ENCODE measurements at places on chromosomes 3 and 15.

DNA sequence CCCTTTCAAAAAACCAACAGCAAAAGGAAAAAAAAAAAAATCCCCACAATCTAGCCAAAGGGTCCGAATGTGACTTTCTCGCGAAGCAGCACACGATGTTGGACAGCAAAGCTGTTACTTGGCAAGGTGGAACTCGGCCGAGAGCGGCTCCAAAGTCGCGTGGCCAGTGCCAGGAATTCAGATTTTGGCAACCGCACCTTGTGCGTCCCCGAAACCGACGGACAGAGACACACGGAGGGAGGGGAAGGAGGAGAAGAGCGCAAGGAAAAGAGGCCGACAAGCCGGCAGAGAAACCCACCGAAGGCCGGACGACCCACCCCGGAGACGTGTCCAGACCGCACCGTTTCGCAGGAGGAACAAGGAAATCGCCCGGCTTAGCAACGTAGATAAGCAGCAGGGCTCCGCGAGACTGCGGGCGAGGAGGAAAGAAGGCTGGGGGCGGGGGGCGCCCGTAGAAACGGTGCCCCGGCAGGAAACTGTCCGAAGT, 517.3 kb downstream of the MECOM start:
- DNase-seq, result no peak

- DNase-seq, result no peak
These were observed 9.2 kb downstream of the RAB8B start for GRCh38 chr15:63198371-63199250.

GRCh38 chr3:99666201-99666600, 27.8 kb downstream of the COL8A1 start:
- no peak for DNase-seq

- DNase-seq, result no peak
These were observed 2.1 kb downstream of the ABHD10 start for GRCh38 chr3:111980716-111981456.

DNA sequence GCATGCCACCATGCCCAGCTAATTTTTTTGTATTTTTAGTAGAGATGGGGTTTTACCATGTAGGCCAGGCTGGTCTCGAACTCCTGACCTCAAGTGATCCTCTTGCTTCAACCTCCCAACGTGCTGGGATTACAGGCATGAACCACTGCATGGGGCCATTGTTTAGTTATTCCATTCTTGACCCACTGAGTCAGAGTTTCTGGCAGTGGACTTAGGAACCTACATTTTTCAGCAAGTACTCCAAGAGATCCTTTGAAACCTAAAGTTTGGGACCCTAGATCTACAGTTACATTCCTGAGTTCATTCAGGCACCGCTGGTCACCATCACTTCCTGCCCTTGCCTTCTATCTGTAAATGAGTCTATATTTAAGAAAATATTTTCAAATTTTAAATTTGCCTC, 1.4 kb upstream of the TNFSF10 start:
- DNase-seq, result no peak

- DNase-seq, result no peak
These were observed 199.4 kb downstream of the CLSTN2 start for GRCh38 chr3:140134231-140134965.

- DNase-seq, result no peak
These were observed 60.3 kb upstream of the UBE2Q2 start for GRCh38 chr15:75782926-75783325.

DNA sequence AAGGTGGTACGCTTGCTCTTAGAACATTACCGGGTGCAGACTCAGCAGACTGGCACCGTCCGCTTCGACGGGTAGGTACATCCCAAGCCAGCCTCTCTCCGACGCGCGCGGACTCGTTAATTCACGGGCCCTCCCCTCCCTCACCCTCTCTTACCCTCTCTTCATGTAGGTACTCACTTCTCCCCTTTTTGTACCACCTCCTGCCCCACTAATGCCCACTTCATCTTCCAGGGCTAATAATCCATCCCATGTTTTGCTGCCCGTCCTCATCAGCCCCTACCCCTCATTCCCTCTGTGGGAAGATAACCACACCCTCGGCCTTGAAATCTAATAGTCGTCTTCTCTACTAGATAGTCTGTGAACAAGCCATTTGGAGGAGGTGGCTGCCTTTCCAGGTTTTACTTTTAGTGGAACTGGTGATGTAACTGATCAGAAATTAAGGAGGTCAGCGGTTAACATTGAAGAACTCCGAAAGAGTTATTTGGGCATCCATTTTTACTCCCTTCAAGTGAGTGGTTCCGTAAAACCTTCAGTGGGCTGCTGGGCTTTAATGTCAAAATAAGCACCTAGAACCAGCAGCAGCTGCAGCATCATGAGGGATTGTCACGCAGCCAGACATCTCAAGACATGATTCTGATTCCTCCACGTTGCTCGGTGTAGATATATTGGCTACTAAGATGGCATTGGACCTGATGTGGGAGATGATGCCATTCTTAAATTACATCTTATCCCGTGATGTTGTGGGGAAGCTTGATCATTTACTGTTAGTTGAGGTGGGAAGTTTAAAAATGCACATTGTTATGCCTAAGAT, 1.3 kb downstream of the FEM1B start:
- DNase-seq, result no peak

DNA sequence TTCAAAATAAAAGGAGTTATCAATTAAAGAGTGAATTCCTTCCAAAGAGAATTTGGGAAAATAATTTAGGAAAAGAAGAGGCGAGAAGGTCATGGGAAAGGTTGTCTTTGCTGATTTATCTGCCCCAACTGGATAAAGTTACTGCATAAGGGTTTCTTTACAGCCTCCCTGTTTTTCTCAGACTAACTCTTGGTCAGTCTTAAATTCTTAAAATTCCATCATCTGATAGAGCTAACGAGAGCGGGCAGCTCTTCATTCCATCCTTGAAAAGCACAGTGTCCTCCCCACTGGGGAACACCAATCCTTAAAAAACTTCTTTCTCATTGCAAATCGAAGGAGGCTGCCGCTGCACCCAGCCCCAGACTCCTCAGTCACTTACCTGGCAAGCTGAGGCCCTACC, 107.2 kb downstream of the PGPEP1L start:
- no peak for DNase-seq

- DNase-seq, result no peak
These were observed 48.9 kb downstream of the IQGAP1 start for GRCh38 chr15:90436952-90437351.

DNA sequence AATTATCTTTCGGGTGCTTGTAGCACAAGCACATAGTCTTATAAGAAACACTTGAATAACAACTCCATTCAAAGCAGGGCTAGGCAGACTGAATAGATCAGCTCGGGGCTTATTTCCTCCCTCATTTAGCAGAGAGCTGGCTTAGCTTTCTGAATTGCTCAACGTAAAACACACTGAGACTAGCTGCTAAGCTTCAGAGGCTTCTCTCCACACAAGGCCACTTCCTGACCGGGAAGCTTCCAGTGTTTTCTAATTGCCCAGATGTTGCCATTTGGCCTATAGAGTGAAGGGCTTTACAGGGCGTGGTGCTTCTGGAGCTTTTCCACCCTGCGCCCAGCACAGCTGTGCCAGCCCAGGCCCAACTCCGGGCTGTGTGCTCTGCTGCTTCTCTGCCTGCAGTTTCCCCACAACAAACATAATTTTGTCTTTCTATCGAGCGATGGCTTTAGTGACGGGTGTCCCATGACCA, 16.6 kb downstream of the FAM240A start:
- DNase-seq, result no peak

GRCh38 chr3:140007911-140008869, 73.2 kb downstream of the CLSTN2 start:
- no peak for DNase-seq

All from CD4-positive, alpha-beta T cell treated with Interleukin-6 for 4 hours (primary cell).